Esophagus squamous epithelium (tissue), 5 donors: ENCODE measurements at places on chromosomes 7 and 10.

DNA sequence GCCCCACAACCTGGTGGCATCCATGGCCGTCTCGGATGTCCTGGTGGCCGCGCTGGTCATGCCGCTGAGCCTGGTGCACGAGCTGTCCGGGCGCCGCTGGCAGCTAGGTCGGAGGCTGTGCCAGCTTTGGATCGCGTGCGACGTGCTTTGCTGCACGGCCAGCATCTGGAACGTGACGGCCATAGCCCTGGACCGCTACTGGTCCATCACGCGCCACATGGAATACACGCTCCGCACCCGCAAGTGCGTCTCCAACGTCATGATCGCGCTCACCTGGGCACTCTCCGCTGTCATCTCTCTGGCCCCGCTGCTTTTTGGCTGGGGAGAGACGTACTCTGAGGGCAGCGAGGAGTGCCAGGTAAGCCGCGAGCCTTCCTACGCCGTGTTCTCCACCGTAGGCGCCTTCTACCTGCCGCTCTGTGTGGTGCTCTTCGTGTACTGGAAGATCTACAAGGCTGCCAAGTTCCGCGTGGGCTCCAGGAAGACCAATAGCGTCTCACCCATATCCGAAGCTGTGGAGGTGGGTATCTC lies 1.1 kb downstream of the HTR5A start:
- no peak for DNase-seq

DNA sequence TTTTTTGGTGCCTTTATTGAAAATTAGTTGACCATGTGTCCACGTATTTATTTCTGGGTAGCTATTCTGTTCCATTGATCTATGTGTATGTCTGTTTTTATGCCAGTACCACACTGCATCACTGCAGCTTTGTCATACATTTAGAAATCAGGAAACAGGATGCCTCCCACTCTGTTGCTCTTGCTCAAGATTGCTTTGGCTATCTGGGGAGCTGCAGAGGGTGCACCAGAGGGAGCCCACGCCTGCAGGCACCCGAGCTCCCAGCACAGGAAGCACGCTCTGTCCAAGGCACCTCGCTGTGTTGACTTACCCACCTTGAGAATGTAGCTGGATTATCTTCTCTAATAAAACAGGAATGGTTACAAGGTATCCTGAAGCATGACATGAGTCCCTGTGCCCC lies 301.7 kb downstream of the TCERG1L start:
- DNase-seq: no peak

DNA sequence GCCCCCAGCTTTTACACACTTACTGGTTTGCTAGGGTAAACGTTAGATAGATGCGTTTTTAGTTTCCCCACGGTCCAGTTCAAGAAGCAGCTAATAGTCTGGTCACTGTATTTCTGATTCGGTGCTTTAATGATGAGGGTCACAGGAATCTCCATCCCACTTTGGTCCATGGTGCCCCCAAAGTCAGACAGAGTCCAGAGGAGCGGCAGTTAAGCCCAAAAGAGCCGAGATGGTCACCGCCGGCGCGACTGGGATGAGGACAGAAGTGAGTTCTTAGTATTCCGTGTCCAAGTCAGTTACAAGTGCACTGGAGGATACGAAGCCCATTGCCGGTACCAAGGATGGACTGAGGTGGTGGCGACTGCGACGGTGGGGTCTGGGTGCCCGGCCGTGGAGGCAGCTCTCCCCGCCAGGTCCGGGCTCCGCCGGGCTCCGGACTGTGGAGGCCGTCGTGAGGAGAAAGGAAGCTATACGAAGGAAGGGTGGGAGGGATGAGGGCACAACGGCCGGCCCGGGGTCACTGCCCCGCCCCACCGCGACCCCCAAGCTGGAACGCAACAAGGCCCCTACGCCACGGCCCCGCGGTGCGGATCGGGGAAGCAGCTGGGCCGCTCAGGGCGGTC lies 663 bp downstream of the HERPUD2 start:
- no peak for DNase-seq

GRCh38 chr7:44750921-44751571 lies 2.4 kb downstream of the ZMIZ2 start:
- no peak for DNase-seq

DNA sequence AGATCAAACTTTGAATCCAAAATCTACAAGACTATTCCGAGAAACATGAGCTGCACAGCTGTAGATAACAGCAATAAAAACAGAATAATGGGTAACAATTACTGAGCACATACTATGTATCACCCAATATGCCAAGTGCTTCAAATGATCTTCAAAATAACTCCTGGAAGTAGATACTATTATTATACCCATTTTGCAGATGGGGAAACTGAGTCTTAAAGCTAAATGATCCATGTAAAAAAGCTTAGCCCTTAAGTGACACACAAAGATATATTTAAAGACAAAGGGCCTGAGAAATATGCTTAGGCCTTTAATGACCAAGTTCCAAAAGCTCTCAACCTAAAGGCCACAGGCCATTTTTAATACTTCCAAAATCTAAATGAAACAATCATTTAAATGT lies 18.4 kb upstream of the REEP3 start:
- no peak for DNase-seq

GRCh38 chr10:4138146-4138721 lies 353.2 kb upstream of the KLF6 start:
- DNase-seq: no peak

DNA sequence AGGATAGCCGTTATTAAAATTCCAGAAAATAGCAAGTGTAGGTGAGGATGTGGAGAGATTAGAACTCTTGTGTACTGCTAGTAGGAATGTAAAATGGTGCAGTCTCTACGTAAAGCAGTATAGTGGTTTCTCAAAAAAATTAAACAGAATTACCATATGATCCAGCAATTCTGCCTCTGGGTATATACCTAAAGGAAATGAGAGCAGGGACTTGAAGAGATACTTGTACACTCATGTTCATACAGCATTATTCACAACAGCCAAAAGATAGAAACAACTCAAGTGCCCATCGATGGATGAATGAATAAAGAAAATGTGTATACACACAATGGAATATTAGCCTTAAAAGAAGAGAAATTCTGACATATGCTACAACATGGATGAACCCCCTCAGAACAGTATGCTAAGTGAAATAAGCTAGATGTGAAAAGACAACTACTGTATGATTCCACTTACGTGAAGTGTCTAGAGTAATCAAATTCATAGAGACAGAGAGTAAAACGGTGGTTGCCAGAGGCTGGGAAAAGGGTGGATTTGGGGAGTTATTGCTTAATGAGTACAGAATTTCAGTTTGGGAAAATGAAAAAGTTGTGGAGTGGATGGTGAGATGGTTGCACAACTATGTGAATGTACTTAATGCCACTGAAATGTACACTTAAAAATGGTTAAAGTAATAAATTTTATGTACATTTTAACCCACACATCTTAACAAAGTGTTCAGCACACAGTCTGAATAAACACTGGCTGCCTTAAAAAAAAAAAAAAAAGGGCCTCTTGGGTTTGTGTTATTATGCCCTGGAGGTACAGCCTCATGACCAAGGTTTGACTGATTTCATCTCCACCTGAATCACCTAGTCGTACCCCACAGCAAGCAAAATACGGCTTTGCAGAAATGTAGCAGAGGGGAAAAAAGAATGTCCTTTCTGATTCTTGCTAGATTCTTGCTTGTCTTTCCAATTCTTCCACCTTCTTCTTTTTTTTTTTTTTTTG lies 26.2 kb downstream of the BUB3 start:
- DNase-seq: no peak

- DNase-seq: no peak
Measured at GRCh38 chr7:137996386-137996851, 5.5 kb downstream of the CREB3L2 start.

DNA sequence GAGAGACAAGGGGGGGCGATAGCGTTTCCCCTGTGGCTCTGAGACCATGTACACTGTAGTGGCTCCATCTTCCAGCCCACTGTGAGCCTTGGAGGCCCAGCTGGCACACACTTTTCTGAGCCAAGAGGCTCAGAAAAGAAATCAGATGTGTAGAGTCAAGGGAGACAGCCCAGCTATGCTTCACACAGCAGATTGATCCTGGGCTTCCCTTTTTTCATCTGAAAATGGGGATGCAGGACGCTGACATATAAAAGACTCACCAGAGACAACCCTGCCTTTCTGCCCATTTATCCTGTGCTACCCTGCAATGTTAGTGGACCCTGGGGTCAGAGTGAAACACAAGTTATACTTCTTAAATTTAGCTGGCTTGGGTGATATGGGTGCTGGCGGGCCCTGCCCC lies 14.3 kb downstream of the TMEM273 start:
- no peak for DNase-seq

GRCh38 chr10:95544783-95545500 lies 16.2 kb downstream of the SORBS1 start:
- DNase-seq: no peak

DNA sequence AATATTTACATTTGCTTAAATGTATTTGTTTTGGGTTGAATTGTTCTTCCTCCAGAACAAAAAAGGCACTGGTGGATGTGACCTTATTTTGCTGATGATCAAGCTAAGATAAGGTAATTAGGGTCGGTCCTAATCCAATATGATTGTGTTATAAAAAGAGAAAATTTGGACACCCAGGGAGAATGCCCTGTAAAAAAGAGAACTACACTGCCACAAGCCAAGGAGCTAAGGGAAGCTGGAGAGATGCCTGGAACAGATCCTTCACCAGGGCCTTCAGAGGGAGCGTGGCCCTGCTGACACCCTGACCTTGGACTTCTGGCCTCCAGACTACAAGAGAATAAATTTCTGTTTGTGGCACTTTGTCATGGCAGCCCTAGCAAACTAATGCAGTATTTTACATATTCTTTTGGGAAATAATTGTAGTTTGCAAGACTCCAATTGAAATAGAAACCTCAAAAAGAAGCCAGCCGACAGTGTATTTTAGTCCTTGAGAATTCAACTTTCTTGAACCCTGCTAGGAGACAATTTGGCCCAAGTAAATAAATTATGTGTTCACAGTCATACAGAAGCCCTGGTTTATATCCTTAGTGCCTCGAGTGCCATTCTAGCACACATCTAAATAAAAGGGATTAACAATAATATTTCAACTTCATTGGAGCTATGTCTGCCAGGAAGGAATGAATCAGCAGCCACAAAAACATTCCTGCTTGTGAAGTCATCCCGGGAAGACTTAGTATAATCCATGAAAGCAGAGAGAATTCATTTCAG lies 164.6 kb downstream of the PKD1L1 start:
- DNase-seq: no peak

DNA sequence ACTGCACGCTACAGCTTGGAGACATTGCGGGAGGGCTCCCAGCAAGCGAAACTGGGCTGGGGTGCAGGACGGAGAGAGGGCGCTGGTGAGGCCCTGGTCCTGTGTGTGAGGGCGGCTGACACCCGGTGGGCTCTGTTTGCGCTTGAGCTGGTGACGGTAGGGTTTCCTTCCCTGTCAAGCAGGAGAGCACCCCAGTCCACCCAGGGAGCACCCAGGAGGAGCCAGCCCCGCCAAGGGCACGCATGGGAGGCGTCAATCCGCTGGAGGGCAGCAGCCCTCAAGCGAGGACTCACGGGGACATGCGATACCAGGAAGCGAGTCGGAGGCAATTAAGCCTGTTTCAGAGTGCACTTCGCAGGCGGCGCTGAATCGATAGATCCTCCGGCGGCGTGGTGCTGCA lies 109.4 kb downstream of the MAD1L1 start:
- no peak for DNase-seq

DNA sequence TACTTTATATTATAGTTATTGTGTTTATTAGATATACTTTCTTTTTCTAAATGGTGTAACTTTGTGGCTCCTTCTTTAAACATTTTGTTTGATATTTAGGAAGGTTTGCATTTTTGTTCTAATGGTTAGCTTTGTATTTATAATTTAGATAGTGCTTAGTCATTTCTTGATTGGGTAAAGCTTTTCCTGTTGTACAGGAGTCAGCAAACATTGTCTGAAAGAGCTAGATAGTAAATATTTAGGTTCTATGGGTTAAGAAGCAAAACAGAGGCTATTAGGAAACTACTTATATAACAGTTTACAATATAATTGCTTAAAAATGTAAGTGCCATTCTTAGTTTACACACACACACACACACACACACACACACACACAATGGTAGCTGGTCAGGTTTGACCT lies 70.6 kb upstream of the CCDC6 start:
- no peak for DNase-seq

GRCh38 chr7:13104128-13104527 lies 416.7 kb downstream of the ARL4A start:
- no peak for DNase-seq

GRCh38 chr7:149245244-149245643 lies 5.8 kb downstream of the ZNF212 start:
- DNase-seq: no peak

- DNase-seq: no peak
Measured at GRCh38 chr7:12066521-12066920, 144.6 kb upstream of the TMEM106B start.

DNA sequence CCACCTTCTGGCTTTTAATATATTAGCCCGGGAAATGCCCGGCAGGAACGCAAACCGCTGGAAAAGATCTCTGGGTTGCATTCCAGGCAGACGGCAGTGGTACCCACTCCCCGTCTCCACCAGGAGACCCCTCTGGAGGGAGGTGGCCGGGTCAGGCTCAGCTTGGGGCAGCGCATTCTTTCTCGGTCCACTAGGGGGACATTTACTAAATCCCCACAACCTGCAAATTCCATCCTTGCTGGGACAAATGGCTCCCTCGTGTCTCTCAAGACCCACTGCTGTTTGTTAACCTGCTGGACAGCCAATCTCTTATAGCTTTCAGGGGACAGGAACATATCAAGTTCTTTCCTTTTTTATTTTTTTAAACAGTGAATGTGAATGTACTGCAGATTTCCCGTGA lies 45.8 kb upstream of the CARD11 start:
- no peak for DNase-seq

DNA sequence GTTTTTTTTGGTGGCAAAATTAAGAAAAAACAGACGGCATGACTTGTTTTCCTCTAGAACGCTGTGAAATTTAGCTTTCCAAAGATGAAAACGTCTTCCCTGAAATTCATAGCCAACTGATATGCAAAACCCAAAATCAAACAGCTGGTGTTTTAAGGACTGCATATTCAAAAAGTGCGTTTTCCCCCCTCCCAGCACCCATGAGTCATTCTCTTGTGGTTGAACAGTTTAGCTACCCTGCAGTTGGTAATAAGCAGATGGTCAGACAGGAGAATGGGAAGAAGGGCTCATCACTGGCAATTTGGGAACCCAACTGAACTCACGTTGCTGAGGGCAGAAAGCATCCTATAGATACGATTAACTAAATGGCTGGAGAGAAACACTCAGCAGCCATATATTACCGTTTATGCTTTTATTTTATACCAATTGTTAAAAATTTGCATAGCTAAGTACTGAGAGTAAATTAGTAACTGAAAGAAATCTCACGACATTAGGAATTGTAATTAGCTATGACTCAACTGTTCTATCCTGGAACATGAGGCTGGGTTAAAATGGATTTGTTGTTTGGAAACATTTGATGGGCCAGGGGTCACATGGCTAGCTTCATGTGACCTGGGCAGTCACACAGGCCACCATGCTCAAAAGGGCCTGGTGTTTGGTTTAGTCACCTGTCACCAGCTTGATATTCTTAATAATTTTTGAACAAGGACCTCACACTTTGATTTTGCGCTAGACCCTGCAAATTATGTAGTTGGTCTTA lies 343.1 kb downstream of the PHTF2 start:
- no peak for DNase-seq
